ENCODE measurements at places on chromosomes 2 and 18.

GRCh38 chr2:85772019-85772745 lies 18.4 kb downstream of the ATOH8 start:
- no peak for DNase-seq

DNA sequence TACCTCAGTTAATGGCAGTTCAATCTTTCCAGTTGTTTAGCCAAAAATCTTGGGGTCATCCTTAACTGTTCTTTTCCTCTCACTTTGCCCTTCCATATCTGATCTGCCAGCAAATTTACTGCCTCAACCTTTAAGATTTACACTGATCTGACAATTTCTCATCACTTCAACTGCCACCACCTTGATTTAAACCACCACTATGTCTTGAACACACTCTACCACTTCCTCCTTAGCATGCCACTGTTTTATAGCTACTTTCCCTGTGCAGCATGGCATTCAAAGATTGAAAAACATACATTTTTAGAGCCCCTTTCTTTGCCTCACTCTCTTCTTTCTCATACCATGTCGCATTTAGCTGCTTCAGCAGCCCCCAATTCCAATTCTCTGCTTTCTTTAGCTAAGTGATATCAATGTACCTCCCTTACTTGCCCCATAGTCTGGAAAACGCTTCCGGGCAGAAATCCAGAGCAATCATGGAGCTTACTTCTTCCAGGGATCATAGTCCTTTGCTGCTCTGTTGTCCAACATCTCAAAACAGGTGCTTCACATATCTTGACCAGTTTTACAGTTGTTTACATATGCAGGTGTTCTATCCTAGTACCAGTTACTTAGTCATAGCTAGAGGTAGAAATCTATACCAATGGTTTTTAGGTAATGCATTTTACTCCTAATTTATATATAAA lies 10.9 kb downstream of the PGAP1 start:
- DNase-seq = no peak

- DNase-seq = no peak
These were observed 138.4 kb upstream of the CCDC68 start for GRCh38 chr18:55097456-55098170.

DNA sequence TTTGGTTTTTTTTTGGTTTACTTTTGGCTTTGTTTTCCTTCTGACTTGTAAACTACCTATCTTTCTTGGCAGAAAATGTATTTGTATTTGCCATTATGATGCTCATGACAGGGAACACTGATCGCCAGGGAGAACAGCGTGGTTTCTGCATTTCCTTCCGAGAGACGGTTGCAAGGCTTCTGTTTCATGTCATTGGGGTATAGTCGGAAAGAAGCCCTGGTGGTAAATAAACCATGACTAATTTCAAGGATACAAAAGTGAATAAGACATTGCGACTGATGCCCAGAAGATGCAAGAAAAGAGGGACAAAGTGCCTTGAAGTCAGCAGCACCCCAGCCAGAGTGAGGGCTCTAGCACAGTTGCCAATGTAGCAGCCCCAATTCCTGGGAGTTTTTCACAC lies 4.2 kb upstream of the CAPN14 start:
- no peak for DNase-seq

- no peak for DNase-seq
These were observed 228.1 kb downstream of the CTNNA2 start for GRCh38 chr2:79740879-79741443.

DNA sequence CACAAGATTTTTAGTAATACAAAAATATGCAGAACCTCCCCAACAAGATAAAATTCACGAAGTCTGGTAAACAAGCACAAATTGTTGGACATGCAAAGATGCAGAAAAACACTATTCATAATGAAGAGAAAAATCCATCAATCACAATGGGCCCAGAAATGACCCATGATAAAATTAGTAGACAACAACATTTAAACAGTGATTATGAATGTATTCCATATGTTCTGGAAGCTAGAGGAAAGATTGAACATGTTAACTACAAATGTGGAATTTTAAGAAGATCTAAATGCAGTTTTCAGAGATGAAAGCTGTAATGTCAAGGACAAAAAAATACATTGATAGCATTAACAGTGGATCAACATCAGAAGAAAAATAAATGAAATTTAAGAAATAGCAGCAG lies 243.3 kb upstream of the LINC00305 start:
- no peak for DNase-seq

DNA sequence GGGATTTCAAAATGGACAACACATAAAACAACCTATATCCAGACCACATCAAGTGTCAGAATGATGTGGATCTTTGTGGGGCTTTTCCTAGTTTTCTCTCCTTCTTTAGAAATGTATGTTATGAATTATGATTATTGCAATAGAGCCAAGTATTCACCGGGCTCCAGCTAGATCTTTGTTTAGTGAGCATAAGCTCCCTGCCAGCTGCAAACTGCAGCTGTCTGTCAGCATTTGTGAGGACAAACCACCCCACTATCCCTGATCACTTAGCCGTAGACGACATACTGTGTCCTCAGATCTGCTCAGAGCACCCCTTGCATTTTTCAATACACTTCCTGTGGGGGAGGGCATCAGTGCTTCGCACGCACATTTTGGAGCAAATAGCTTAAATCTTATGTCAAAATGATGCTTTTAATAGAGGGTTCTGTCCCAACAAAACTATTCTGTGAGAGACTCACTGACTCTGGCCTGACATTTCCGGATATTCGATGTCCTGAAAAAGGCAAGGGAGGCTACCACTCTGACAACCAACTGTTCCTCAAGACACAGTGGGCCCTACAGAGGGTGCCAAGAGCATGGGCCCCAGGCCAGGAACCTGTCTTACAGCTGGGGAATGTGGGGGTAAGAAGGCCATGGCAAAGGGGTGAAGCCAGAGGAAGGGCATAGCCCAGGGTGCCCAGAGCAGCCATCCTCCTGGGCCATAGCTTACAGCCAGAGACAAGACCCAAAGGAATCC lies 346.0 kb downstream of the ARHGAP15 start:
- no peak for DNase-seq

GRCh38 chr2:173672573-173673340 lies 292.4 kb downstream of the SP3 start:
- no peak for DNase-seq

GRCh38 chr2:238728330-238729260 lies 119.3 kb upstream of the TWIST2 start:
- DNase-seq = no peak

DNA sequence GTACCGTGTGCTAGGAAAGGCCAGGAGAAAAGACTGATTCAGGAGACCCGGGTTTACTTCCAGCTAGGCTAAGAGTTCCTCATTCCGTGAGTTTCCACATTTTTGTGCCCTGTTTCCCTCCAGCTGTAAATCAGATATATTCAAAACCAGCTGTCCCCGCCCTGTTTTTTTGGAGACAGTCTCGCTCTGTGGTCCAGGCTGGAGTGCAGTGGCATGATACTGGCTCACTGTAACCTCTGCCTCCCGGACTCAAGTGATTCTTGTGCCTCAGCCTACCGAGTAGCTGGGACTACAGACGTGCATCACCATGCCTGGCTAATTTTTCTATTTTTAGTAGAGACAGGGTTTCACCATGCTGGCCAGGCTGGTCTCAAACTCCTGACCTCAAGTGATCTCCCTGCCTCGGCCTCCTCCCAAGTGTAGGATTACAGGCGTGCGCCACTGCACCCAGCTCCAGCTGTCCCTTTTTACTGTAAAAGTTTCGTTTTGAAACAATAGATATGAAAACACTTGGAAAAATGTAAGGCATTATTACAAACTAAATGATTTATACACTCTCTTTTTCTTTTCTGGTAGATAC lies 112.8 kb upstream of the SEC11C start:
- DNase-seq = no peak

DNA sequence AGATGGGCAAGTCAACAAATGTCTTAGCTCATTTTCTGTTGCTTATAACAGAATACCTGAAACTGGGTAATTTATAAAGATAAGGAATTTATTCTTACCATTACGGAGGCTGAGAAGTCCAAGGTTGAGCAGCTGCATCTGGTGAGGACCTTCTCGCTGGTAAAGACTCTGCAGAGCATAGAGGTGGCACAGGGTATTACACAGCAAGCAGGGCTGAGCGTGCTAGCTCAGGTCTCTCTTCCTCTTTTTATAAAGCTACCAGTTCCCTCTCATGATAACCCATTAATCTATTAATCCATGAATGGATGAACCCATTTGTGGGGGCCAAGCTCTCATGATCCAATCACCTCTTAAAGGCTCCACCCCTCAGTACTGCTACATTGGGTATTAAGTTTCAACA lies 109.1 kb downstream of the CDK15 start:
- DNase-seq = no peak

DNA sequence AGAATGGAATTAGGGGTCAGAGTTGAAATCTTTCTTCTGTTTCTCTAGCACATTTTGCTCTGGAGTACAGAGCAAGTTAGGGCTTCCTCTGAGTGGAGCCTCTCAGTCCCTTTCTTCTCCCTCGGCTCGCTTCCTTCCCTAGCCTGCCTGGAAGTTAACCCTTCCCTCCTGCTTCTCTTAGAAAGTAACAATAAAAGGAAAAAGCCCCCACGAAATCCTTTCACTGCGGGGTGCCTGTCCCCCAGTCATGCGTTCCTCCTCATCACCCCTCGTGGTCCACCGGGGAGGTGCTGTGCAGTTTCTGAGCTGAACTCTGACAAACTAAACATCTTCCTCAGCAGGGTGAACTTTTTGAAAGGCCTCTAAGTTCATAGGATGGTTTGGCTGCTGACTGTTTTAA lies 2.0 kb downstream of the IGFBP2 start:
- no peak for DNase-seq

DNA sequence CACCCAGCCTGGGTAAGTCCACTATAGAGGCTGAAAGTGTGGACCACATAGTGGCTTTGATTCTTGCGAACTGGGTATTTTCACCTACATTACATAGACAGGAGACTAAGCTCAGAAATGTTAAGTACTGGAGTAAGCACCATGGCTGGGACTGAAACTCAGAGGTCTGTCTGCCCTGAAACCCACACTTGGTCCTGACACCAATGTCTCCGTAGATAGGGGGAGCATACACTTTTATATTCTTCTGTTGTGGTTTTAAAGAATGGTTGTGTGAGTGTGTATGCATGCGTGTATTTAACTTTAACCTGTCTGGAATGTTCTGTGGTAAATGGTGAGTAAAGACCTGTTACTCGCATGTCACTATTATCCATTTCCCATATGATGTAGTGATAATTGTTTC lies 10.3 kb upstream of the NPPC start:
- no peak for DNase-seq

DNA sequence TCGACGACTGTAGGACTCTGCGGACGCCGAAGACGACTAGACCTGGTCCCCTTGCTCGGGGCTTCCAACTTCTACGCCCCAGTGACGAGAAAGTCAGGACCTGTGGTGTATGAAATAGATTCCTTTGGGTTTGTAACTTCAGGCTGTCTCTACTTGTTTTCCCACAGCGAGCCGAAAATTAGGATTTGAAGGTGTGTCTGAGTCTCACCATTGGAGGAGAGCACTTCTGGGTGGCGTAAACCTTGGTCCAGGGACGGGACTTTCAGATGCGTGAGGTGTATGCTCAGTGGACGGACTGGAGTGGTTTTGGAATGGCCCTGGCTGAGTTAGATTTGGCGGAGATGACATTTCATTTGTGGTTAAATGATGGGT lies 1.3 kb downstream of the BIRC6 start:
- no peak for DNase-seq

DNA sequence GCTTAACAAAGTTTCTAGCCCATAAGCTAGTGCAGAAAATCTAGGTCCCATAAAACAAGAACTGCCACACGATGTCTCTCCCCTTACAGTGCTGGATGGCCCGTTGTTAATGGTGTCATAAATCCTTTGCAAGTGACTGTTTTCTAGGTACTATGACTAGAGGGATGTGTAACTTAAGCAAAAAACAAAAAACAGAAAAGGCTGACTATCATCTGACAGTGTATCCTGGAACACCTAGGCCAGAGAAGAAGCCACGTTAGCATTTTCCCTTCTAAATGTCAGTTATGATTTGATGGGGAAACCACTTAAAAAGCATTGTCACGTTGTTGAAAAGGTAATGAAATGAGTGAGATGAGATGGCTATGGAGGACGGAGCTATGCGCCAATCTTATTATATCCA lies 2.4 kb downstream of the CASP8 start:
- DNase-seq = no peak

DNA sequence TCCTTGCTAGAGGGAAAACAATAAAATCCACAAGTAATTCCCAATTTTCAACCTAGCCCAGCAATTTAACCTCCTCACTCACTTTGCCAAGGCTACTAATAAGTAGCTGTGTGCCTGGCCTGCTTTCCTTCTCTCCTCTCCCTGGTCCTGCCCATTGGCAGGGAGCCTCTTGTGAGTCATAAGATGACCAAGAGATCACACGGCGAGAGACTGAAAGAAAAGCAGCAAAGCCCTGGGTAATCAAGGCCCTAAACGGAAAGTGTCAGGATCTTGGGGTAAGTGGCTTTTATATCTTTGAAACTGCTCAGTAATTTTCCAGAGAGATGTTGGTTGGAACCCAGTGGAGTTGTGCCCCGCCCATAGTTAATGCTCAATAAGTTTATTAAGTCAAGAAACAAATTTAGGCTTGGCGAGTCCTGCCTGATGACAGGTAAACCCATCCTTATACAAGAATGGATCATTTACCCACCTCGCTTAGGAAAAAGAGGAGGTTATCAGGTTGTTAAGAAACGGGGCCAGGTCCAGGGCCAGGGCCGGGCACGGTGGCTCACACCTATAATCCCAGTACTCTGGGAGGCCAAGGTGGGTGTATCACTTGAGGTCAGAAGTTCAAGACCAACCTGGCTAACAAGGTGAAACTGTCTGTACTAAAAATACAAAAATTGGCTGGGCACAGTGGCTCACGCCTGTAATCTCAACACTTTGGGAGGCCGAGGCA lies 10.0 kb upstream of the ADAM17 start:
- no peak for DNase-seq

DNA sequence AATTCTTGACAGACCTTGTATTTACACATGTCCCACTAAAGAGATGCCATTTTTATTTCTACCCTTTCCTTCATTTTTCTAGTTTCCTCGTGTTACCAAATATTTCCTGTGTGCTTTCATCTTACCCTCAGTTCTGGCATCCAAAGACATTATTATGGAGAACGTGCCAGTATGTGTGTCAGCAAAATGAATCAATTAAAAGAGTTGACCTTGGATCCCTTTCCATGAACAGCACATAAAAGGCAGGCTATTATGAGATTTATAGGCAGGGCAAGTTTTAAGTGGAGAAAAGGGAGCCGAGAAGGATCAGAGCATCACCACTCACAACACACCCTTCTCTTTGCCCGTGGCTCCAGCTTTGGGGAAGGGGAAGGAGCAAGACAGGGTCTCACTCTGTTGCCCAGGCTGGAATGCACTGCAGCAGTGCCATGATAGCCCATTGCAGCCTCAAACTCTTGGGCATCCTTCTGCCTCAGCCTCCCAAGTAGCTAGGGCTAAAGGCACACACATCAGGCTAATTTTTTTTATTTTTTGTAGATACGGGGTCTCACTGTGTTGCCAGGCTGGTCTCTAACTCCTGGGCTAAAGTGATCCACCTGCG lies 149.9 kb downstream of the GFPT1 start:
- DNase-seq = no peak

GRCh38 chr18:42039396-42039795 lies 84.4 kb downstream of the PIK3C3 start:
- DNase-seq = no peak

GRCh38 chr18:48361801-48362200 lies 47.4 kb downstream of the ZBTB7C start:
- DNase-seq = no peak

GRCh38 chr2:23238011-23238657 lies 146.8 kb upstream of the KLHL29 start:
- no peak for DNase-seq

GRCh38 chr2:191854382-191855372 lies 7.8 kb upstream of the CAVIN2 start:
- DNase-seq = no peak

GRCh38 chr2:121721926-121722325 lies 14.7 kb downstream of the NIFK start:
- no peak for DNase-seq

GRCh38 chr2:120992791-120993555 lies 257.3 kb downstream of the GLI2 start:
- no peak for DNase-seq

Data from stimulated activated CD8-positive, alpha-beta memory T cell treated with anti-CD3 and anti-CD28 coated beads, Interleukin-4, amount 100 ng/mL, for 4 hours (primary cell).